ENCODE measurements at places on chromosomes 6 and 20. TPM values are rescaled to one million over a fixed set of nuclear protein-coding genes. Genes with fewer than 3 reads are reported as not detected.

The PGK2 gene
- not detected for total RNA-seq

The SLC17A1 gene
- total RNA-seq, result not detected

The MEI4 gene
- total RNA-seq, result not detected

The MLN gene
- total RNA-seq, result not detected

The RIPPLY2 gene
- not detected for total RNA-seq

The MCHR2 gene
- not detected for total RNA-seq

The TFAP2D gene
- total RNA-seq, result not detected

The MYO6 gene
- total RNA-seq, result 0.85 TPM

The RNF114 gene
- total RNA-seq, result 129 TPM

The KIF13A gene
- total RNA-seq, result 1.4 TPM

The CNR1 gene
- not detected for total RNA-seq

DNA sequence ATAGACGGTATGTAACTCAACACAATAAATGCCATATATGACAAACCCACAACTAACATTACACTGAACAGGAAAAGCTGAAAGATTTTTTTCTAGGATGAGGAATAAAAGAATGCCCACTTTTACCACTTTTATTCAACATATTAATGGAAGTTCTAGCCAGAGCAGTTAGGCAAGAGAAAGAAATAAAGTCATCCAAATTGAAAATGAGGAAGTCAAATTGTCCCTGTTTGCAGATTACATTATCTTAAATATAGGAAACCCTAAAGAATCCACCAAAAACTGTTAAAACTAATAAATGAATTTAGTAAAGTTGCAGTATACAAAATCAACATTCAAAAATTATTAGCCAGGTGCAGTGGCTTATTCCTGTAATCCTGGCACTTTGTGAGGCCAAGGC lies 24.6 kb upstream of the ADGB start:
- no peak for DNase-seq

DNA sequence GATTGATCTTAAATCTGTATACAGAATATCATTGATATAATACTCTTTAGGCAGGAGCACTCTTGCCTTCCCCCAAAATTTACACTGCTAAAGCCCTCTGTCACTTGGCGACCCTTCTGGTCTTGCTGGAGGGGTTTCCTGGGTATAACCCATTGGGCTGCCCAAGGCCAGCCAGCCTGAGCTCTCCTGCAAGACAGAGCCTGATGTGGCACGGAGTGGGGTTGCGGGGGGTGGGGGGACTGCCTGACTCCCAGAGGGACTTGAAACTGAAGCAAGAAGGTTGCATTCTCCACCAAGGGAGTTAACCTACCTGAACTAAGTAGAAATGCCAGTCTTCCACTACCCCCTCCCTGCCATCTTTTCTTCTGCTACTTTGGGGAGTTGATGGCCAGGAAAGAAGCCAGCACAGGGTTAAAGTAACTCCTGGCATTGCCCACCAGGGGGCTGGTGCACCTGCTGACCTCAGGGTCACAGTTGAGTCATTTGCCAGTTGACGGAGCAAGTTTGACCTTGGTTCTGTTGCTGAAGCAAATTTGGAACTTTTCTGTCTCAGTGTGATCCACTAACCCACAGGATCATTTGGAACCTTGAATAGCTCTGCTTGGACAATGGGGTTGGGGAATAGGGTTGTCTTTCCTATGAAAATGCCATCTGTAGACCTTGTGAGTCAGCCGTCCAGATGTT lies 79.4 kb downstream of the ASXL1 start:
- DNase-seq, result no peak

DNA sequence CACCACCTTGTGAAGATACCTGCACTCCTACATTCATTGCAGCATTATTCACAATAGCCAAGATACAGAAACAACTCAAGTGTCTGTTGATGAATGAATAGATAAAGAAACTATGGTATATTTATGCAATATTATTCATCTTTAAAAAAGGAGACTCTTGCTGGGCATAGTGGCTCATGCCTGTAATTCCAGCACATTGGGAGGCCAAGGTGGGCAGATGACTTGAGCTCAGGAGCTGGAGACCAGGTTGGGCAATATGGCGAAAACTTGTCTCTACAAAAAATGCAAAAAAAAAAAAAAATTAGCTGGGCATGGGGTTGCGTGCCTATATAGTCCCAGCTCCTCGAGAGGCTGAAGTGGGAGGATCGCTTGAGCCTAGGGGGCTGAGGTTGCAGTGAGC lies 119.8 kb downstream of the GJA1 start:
- DNase-seq, result no peak

DNA sequence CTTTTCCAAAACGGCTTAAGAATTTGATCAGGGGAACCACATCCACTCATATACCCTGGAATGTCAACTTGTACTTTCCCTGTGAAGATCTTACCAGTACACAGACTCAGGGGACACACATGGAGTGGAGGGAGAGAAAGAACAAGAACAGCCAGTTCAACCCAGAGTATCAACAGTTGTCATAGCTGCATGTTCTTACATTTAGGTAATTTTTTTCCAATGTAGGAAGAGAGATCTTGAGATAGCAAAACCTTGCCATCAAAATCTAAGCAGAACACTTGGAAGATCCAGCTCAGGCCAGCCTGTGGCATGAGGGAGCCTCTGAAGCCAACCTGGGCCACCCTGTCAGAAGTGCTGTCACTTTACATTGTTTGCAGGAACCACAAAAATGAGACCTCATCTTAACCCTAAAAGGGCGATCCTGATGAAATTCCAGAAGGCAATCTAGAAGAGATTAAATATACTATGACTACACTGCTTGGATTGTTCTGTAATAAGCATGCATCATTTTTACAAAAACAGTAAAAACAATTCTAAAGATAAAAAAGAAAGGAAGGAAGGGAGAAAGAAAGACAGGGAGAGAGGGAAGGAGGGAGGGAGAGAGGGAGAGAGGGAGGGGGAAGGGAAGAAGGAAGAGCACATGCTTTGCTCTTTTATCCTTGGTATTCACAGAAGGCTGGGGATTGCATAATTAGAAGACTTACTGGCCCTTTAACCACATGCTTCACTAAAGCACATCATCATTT lies 124.7 kb upstream of the TCF21 start:
- DNase-seq, result no peak

- no peak for DNase-seq
Measured at GRCh38 chr6:90610301-90610750, 23.5 kb upstream of the MAP3K7 start.

DNA sequence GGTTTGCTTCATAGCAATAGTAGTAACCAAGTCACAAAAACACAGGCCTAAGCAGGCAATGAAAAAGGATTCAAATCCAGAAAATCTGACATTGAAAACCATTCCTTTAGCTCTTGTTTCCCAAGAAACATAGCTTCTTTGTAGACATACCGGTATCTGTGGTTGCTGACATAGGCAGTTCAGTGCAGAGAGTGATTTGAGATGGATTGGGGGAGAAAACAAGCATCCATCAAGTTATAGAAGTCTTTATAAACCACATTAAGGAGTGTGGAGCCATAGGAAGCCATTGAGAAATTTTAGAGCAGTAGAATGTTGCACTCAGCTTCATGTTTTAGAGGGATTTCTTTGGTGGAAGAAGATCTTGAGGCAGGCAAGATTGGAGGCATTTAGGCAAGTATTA lies 91.2 kb upstream of the MARCKS start:
- no peak for DNase-seq

DNA sequence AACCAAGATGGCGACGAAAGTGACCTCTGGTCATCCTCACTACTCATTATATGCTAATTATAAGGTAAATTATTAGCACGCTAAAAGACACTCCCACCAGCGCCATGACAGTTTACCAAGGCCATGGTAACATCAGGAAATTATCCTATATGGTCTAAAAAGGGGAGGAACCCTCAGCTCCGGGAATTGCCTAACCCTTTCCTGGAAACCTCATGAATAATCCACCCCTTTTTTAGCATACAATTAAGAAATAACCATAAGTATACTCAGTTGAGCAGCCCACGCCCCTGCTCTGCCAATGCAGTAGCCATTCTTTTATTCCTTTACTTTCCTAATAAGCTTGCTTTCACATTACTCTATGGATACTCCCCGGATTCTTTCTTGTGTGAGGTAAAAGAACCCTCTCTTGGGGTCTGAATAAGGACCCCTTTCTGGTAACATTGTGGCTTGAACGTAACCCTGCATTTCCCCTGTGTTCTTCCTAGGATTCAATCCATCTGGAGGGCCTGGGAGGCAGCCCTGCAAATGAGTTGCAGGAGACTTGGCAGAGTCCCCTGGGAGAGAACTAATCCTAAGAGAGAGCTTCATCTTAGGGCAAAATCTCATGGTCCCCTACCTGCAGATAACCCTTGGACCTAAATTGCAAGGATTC lies 225.6 kb upstream of the JARID2 start:
- no peak for DNase-seq

- no peak for DNase-seq
Measured at GRCh38 chr6:19193624-19194023, 643.5 kb upstream of the ID4 start.

- no peak for DNase-seq
Measured at GRCh38 chr6:155962276-155962675, 506.6 kb upstream of the NOX3 start.

GRCh38 chr6:164130151-164130550 lies 715.6 kb downstream of the QKI start:
- no peak for DNase-seq

DNA sequence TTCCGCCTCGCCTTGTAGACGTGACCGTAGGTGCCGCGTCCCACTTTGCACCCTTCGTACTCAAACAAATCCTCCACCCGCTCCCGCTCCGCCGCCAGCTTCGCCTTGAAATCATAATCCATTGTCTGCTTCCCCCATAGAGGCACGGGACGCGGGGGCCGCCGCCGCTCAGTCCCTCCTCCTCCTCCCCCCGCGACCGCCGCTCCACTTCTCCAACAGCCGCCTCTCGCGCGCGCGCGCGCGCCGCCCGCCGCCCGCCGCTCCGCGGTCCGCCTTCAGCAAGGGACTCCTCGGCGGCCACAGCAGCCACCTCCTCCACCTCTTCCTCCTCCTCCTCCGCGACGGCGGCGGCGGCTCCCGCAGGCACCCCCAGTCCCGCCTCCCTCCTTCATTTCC lies 256 bp downstream of the CDK19 start:
- no peak for DNase-seq

- DNase-seq, result no peak
Measured at GRCh38 chr6:157550114-157550989, 169.4 kb downstream of the ZDHHC14 start.

DNA sequence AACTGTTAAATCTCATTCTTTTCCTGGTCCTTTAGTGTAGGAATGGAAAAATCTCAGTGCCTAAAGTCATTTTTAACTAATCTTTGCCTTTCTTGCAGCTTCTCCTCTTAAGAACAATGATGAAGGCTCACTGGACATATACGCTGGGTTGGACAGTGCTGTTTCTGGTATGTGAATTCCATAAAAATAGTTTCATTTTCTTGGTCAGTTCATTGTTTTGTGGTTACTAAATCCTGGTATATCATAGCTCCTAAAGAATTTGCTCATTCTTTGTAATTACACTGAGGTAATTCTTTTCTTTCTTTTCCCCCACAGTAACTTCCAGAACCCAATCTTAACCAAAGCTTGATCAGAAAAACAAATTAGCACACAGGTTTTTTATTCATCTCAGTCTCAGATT lies 23.4 kb downstream of the CASP8AP2 start:
- no peak for DNase-seq

DNA sequence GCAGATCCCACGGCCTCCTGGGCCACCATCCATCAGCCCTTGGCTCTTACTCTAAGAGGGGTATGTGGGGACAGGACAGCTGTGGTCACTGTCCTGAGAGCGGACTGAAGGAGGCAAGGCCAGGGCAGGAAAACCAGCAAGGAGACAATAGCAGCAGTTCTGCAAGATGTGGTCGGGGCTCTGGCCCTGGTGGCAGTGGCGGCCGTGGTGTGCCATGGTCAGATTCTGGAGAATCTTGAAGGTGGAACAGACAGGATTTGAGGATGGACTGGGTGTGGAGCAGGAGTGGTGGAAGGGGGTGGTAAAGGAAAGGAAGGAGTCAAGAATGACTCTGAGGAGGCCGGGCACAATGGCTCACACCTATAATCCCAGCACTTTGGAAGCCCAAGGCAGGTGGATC lies 5.9 kb upstream of the MAP1LC3A start:
- no peak for DNase-seq

GRCh38 chr20:47878601-47879027 lies 93.3 kb upstream of the SULF2 start:
- DNase-seq, result no peak

- no peak for DNase-seq
Measured at GRCh38 chr6:44243345-44243744, 3.6 kb upstream of the HSP90AB1 start.

DNA sequence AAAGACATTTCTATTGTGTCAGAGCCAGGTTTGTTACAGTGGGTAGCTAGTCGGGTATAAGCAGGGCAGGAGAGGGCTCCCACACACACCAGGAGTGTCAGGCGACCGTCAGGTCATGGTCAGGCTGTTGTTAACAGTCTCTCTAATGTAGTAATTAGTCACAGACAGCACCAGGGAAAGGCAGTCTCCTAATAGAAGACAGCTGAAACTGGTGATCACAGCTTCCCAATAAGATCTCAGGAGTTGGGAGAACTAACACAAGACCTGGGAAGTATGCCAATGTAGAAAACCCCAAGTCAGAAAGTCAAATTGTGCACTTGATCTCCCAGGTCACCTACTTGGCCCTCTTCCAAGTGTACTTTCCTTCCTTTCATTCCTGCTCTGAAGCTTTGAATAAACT lies 53.0 kb upstream of the GPR6 start:
- no peak for DNase-seq

- DNase-seq, result no peak
Measured at GRCh38 chr6:134722200-134722870, 227.6 kb downstream of the ALDH8A1 start.

DNA sequence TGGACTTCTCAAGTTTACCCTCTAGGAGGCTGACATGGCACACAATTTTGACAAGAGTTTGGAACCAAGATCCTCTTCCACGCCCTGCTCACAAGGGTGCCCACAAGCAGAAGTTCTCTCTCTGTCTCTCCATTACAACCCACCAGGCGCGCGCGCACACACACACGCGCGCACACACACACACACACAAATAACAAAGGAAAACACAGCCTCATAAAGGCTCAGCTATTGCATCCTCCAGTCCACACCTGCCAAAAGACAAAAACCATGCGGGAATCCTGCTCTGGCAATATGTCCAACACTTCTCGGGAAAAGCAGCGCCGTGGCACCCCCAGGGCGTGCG lies 870 bp downstream of the PAK5 start:
- DNase-seq, result no peak

DNA sequence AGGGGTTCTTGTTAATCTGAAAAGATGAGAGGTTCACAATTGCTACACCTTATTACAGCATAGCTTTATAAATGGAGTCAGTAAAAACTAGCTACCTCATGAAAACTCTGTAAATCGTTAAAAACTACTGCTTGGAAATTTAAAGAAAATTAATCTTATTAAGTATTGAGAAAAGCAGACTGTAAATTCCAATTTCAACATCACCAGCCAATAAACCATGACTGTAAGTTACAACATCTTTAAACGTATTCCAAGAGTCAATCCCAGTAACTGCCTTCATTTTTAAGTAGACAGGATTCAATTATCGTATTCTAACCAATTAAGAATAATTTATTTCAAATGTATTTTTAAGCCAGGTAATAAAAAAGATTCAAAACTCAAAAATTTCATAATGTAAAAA lies 70.3 kb downstream of the ATG5 start:
- DNase-seq, result no peak
